ENCODE measurements at places on chromosomes 6 and 20.

DNA sequence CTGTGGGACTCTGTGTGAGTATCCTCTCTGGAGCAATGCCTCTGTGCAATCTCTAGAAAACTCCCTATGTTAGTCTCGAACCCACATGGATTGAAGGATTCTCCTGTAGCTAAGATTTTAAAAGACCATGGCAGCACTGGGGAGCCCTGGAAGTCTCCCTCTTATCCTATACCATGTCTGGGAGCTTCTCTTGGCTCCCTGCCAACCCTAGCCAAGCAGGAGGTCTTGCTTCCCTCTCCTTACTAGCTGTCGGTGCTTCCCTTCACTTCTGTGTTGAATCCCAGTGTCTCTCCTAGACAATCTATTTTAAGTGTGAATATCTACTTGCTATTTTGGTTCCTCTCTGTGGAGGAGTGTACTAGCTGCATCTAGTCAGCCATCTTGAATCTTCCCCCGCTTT is 118.8 kb upstream of the NRN1 start:
- DNase-seq, result no peak

- no peak for DNase-seq
These were observed 24.8 kb downstream of the SCGN start for GRCh38 chr6:25676775-25677174.

- DNase-seq, result no peak
These were observed 17.3 kb downstream of the BNIP5 start for GRCh38 chr6:36319436-36319762.

GRCh38 chr20:36865076-36865860 is 10.7 kb upstream of the TLDC2 start:
- DNase-seq, result no peak

DNA sequence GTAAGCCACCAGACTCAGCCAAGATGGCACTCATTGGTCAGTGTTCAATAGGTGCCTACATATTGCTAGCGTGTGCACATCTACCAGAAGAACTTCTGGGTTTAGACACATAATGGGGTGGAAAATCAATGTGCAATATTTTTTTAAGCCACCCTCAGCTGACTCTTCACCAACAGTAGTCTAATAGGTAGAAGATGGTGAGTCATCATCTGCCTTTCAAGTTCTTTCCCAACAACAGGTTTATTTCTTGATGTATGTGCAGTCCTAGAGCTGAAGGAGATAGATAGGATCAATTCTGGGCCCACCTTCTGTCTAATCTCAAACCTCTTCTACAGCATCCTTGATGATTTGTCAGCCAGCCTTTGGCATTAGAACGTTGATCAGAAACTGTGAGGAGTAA is 41.3 kb downstream of the IRAK1BP1 start:
- DNase-seq, result peak; percentile 55

DNA sequence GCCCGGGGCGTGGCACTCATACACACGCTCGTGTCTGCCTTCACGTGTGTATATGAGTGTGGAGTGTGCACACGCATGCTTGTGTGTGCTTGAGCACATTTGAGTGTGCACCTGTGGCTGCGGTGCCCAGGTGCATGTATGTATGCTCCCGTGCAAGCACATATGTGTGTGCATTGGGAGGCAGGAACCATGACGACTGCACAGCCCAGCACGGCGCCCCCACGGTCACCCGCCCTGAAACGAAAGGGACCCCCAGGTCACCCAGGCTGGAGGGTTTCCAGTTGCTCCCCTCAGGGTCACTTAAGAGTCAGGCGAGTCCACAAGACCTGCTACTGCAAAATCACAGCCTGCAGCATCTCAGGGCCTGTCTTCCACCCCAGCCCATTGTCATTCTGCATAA is 94.7 kb downstream of the YTHDF1 start:
- DNase-seq, result no peak

GRCh38 chr6:82493467-82493866 is 129.8 kb downstream of the TPBG start:
- no peak for DNase-seq

GRCh38 chr20:48300529-48300928 is 515.2 kb upstream of the SULF2 start:
- no peak for DNase-seq

- peak; percentile 26 for DNase-seq
These were observed 19.3 kb upstream of the SEC63 start for GRCh38 chr6:107977283-107977682.

GRCh38 chr6:159969921-159970320 is 1.0 kb downstream of the IGF2R start:
- DNase-seq, result peak; percentile 63

DNA sequence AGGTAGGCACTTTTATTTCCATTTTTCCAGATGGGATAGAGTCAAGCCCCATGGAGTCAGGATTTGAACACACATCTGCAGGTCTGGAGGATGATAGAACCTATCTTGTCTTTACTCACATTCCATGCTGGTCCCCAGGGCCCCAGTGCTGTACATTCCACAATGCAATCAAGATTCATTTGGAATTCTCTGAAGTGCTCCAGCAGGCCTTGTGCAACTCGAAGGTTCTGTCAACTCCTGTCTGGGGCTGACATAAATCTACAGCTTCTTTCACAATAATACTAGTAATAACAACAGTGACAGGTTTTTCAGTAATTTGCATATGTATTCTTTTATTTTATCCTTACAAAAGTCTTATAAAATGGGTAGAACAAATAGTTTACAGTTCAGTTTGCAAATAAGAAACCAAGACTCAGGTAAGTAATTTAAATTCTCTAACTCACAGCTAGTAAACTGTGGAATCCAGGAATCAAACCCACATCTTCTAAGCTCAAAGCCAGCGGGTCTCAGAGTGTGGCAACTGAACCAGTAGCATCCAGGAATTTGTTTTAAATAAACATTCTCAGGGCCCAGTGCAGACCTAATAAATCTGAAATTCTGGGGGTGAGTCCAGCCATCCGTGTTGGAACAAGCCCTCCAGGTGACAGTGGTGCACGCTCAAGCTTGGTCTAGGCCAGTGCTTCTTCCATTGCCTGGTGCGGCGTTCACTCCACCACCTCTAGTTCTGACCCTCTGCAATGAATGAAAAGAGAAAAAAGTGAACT is 137.0 kb upstream of the TNFAIP3 start:
- DNase-seq, result no peak

- DNase-seq, result no peak
These were observed 39.5 kb downstream of the ELOVL5 start for GRCh38 chr6:53309059-53309900.

GRCh38 chr6:170156448-170157375 is 134.2 kb downstream of the DLL1 start:
- no peak for DNase-seq

GRCh38 chr6:93751969-93752368 is 332.6 kb upstream of the EPHA7 start:
- DNase-seq, result no peak

All from mammary epithelial cell (primary cell).